ENCODE measurements at places on chromosomes 16 and 17.

- no peak for DNase-seq
Measured at GRCh38 chr16:85138825-85139627, 26.8 kb upstream of the CIBAR2 start.

DNA sequence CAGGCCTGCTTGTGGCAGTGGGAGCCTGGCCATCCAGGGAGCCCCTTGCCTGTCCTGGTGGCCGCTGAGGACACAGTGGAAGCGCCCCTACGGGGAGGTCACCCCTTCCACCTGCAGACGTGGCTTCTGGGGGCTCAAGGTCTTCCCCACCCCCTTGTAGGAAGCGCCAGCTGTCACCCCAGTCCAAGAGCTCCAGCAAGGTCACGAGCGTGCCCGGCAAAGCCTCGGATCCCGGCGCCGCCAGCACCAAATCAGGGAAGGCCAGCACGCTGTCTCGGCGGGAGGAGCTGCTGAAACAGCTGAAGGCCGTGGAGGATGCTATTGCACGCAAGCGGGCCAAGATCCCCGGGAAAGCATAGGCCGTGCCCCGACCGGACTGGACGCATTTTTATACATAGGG, 7.4 kb upstream of the IL17C start:
- DNase-seq: no peak

DNA sequence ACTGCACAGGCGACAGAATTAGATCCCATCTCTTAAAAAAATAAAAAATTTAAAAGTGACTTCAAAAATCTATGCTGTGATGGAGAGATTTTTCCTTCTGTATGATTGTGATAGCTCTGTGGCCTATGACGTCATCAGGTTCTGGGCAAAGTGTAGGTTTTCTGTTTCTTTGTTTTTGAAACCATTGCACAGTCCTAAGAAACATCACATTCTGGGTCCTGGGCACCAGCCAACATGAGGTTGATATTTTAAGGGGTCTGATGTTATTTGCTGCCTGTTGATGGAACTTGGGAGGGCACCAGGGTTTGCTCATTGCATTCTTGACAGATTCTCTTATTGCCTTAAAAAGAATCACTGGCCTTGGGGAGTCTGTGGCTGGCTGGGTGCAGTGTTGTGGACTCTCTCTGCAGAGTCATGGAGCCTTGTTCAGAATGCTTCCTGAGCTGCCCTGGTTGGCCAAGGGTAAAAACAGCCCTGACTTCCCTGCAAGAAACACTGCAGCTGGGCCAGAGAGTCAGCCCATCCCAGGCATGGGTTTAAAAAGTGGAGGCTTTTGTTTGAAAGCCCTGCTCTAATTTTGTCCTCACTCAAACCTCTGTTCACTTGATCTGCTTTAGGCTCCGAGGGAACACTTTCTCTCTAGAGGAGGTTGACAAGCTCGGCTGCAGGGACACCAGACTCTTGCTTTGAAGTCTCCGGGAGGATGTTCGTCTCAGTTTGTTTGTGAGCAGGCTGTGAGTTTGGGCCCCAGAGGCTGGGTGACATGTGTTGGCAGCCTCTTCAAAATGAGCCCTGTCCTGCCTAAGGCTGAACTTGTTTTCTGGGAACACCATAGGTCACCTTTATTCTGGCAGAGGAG, 10.5 kb upstream of the CYLD start:
- DNase-seq: no peak

DNA sequence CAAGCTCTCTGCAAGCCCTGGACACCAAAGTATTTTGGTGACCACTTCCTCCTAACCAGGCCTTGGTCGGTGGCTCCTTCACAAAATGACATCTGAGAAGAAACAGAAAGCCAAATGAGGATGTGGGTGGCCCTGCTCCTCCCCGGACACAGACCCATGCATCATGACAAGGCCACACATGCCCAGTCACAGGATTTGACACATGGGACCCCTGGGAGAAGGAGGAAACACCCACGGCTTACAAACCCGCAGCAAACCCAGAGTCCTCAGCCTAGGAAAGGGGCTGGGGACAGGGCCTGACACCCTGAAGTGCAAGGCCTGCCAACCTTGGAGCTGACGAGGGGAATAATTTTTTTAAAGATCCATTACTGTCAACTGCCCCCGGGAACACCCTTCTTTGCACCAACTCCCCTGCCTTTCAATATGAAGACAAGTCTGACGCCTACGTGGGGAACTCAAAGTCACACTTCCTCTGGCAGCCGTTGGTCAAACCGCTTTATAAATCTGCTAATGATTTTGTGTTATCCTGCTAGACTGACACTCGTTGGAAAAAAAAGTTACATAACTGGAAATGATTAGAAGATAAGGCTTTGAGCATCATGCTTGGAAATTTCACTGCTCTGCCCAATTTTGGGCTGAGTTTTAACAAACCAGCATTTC, 41.3 kb downstream of the GAS7 start:
- DNase-seq: no peak

GRCh38 chr16:30416624-30417528, 9.5 kb downstream of the ZNF771 start:
- DNase-seq: no peak

DNA sequence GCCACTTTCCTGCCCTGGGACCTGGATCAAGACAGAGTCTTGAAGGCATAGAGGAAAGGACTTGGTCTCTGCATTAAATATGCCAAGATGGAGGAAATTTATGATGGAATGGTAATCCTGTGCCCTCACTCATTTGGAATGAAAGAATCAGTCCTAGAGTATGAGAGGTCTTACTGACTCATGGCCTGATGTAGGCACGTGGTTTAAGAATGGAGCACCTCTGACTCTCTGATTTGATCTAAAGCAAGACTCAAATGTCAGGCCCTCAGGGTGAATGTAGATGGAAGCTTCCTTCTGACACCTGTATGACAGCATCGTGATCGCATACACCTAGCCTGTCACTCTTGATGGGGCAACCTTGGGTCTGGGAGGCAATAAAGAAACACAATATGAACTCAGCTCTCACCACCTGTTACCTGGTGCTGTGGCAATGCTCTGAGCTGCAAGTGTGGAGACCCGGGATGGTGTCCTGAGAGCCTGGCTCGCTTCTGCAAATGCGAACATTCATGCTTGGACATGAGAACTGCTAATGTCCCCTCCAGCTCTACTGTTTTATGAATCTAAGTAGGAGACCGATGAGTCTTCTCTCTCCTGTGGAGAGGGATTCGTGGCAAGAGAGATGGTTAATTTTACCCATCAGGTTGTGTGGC, 229.9 kb downstream of the ABCC12 start:
- DNase-seq: no peak

- DNase-seq: peak; percentile 84
Measured at GRCh38 chr17:77433385-77434135, 292.8 kb downstream of the SEC14L1 start.

- DNase-seq: no peak
Measured at GRCh38 chr16:48955837-48956236, 325.8 kb downstream of the CBLN1 start.

- peak; percentile 69 for DNase-seq
Measured at GRCh38 chr17:45784741-45785479, 790 bp downstream of the CRHR1 start.

DNA sequence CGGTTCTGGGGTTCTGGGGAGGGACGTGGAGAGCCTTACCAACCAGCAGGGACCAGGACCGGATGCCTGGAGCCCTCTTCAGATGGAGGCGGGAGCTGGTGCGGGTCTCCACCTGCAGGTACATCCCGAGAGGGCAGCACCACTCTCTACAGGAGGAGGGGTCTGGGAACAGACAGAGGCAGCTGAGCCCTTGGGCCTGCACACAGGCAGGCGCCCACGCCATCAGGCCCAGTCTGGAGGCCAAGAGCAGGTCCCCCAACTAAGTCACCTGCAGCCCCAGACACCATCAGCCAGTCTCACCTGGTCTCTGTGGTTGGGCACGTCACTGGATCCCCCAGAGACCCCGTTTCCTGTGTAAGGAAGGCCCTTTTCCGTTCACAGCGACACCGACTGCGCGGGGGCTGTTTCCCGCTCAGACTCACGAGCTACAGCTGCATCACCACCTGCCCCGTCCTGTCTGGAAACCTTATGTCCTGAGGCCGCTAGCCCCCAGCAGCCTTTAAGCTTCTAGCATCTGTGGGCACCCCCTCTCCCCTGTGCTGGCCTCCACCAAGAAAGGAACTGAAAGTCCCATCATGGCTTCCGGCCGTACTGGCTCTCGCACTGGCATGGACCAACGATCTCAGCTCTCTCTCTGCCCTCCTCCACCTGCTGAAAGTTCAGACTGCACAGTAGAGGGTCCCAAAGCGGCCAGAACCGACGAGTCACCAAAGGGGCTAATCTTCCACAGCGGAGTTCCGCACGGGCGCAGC, 1.2 kb downstream of the CYBC1 start:
- DNase-seq: peak; percentile 84

- no peak for DNase-seq
Measured at GRCh38 chr17:80313160-80313829, 52.6 kb downstream of the RNF213 start.
